Dermis blood vessel endothelial cell (primary cell): ENCODE measurements at places on chromosomes 6 and 20.

GRCh38 chr6:79718509-79719247 lies 87.5 kb downstream of the SH3BGRL2 start:
- no peak for DNase-seq

- no peak for DNase-seq
These were observed 57.8 kb downstream of the OR2B2 start for GRCh38 chr6:27854421-27854820.

GRCh38 chr20:25566821-25567220 lies 18.5 kb downstream of the NINL start:
- no peak for DNase-seq

GRCh38 chr6:18823782-18824386 lies 436.7 kb downstream of the RNF144B start:
- DNase-seq, result peak; percentile 38

DNA sequence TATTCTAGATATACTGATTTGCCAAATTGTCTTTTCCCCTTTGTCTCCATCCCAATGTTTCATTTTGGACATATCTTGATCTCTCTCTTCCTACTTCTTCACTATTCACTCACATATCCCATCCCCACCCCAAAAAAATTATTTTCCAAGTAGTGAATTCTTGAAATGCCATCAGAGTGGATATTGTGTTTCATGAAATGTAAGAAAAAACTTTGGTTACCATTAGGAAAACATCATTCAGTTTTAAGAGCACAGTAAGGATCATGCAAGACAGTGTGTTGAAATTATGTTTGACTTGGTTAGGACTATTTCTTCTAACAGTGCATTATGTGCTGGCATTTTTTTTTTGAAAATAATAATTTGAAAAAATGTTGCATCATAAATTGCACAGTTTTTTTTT lies 5.7 kb downstream of the RSPO3 start:
- DNase-seq, result no peak

DNA sequence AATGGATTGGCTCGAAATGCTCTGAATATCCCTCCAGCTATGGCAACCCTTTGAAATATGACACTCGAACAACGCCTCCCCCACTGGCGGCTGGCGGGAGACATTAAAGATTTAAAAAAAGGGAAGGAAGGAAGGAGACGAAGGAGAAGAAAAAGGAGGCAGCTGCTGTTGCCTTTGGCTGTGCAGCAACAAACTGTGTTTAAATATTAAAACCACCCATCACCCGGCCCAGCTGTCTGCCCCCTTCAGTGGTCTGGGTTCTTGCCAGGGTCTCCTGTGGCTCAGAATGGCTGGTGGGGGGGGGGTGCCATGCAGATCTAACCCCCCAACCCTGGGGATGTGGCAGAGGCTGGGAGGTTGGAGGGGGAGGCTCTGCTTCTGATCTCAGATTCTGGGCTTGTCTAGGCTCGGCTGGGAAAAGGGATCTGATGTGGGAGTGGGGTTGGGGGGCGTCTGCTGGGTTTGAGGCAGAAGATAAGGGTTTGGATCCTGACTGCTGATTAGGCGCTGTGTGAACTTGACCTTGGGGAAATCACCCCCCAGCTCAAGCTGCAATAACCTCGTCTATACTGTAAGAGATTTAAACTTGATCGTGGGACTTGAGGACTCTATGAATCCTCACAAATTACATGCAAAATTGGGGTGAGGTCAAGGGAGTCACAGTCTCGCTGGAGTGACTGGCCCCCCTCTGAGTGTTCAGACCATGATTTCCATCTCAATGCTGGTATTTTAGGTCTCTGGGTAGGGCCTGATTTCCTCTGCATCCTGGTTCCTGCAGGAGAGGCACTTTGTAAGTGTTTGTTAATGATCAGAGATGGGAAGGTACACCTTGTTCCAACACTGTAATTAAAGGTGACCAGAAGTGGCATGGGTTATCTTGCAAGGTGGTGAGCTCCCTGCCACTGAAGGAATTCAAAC lies 40.3 kb upstream of the BLCAP start:
- DNase-seq, result no peak

DNA sequence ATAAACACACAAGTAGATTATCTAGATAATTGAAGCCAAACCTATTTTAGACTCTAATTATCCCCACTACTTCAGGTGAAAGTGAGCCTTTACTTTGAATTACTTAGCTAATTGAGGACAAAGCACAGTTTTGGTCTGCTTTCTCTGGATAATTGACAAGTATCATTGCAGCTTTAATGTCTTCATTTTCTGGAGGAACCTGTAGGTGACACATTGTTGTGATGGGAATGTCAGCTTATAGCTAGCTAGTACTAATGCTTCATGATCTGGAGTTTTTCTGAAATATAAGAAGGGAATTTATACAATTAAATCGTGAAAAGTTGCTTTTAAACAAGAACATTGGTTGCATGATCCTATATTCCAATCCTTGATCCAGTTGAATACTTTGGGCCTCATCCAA lies 319.3 kb upstream of the CITED2 start:
- DNase-seq, result no peak
